Fibroblast of skin of scalp (primary cell): ENCODE measurements at places on chromosomes 5 and 9.

DNA sequence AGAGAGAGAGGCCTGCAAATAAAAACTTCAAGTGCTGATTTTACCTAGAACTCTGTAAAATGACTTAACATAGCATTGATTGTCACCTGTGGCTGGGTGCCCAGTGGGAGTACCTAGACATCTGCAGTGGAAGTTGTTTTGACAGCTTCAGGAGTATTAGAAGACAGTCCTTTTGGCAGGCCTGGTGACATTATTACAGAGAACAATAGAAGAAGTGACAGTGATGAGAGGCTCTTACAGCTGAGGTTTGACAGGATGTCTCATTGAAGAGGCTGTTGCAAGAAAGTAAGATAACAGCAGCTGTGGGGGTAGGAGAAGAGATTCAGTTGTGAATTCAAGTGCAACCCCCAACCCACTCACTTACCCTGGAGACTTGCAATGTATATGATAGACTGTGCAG is 27.9 kb upstream of the MUSK start:
- DNase-seq = no peak

GRCh38 chr9:103669296-103669695 is 424.8 kb upstream of the SMC2 start:
- no peak for DNase-seq

DNA sequence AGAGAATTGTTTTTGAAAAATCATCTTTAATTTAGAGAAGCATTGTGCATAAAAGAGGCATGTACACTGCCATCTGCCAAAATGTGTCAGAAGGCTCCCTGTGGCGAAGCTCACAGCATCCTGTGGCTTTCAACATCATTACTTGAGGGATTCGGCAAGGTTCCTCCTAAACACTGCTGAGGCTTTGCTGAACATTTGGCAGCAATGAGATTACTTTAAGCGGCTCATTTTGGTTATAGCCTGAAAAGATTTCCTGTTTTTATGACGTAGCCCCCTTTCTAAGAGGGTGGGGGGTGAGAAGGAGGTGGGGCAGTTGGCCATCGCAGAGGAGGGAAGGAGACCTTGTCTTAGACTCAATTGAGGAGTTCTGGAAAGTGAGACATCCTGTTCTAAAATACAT is 469.4 kb downstream of the RASEF start:
- peak; percentile 65 for DNase-seq

- DNase-seq = no peak
These were observed 176.1 kb upstream of the MVB12B start for GRCh38 chr9:126150411-126151030.

- no peak for DNase-seq
These were observed 58.0 kb downstream of the ADAMTS16 start for GRCh38 chr5:5198135-5198534.

DNA sequence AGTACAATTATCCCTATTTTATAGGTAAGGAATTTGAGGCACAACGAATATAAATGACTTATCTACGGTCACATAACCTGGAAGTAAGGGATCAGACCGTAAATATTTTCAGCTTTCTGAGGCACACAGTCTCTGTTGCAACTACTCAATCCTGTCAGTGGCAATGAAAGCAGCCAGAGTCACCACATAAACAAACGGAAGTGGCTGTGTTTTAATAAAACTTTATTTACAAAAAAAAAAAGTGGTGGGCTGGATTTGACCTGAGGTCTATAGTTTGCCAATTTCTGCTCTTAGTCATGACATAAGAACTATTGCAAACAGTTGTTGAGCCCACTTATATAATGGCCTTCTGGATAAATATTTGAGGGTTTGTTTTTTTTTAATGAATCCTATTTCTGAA is 29.6 kb downstream of the ZNF366 start:
- DNase-seq = peak; percentile 35

DNA sequence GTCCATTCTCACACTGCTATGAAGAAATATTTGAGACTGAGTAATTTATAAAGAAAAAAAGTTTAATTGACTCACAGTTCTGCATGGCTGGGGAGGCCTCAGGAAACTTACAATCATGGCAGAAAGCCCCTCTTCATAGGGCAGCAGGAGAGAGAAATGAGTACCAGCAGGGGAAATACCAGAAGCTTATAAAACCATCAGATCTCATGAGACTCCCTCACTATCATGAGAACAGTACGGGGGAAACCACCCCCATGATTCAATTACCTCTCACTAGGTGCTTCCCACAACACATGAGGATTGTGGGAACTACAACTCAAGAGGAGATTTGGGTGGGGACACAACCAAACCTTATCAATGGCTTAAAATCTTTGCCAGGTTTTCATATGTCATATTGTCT is 20.3 kb upstream of the TENT4A start:
- DNase-seq = no peak

DNA sequence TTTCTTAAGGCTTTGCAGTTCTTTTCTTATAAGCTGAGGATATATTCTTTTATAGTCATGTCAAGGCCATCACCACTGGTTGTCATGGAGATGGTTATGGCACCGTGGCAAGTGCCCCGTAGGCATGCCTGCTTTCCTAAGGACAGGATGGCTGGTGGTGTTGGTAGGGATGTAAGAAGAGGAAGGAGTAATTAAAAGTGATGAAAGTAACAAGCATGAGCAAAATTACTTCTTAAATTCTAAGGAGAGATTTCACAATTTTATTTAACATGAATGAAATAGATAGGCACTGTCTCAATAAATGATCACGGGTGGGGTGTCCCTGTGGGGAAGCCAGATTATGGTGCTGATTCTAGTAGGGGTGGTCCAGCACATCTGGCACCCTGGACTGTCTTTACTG is 290.2 kb upstream of the KLF4 start:
- no peak for DNase-seq

DNA sequence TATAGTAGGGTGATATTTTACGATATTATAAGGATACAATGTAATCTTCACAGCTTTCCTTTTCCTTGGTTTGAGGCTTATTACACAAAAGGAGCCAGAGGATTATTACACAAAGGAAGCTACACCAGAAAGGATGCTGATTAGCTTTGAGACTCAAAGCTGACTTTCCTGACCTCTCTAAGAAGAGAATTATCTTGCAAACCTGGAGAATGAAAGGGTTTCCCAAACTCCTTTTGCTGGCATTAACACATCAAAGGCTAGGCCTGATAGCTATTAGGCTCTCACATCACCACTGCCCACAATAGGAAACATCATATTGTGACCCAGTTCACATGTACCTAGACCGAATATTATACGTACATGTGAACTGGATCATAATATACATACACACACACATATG is 34.2 kb upstream of the CHD1 start:
- no peak for DNase-seq

- DNase-seq = peak; percentile 27
These were observed 444.0 kb upstream of the ZNF608 start for GRCh38 chr5:125190232-125191087.

GRCh38 chr9:90909225-90909624 is 107.6 kb downstream of the SYK start:
- no peak for DNase-seq

- no peak for DNase-seq
These were observed 41.4 kb upstream of the FAT2 start for GRCh38 chr5:151632524-151632923.

GRCh38 chr9:83722726-83723495 is 15.2 kb upstream of the UBQLN1 start:
- DNase-seq = no peak

- DNase-seq = peak; percentile 21
These were observed 3.1 kb upstream of the DMAC1 start for GRCh38 chr9:7802666-7803065.

DNA sequence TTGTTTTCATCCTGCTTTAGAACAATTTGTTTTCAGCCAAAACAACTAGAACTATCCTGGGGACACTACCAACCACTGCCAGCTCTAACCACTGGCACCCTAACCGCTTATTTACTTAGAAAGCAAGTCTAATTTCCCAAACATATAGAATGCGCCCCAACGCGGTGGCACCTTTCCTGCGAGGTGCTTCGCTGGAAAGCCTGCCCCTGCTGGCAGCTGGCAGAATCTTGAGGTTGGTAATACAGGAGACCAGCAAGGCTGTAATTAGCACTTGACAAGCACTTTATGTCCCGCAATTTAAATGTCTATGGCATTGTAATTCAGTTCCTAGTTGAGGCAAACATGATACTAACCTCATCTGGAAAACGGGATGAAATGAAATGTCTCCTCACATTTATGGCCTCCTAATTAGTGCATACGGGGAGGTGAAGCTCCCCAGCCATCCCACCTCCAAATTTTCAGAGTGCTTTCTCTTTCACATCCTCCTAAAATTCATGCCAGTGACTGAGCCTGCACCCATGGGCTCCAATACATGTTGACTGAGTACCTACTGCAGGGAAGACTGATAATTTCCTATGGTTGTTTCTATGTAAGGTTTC is 30.4 kb downstream of the GABBR2 start:
- no peak for DNase-seq

GRCh38 chr5:31916327-31916726 is 257.8 kb downstream of the GOLPH3 start:
- no peak for DNase-seq

- DNase-seq = peak; percentile 15
These were observed 689 bp downstream of the CNTRL start for GRCh38 chr9:121075251-121076036.

- DNase-seq = no peak
These were observed 38.8 kb upstream of the BOD1 start for GRCh38 chr5:173655196-173655797.

DNA sequence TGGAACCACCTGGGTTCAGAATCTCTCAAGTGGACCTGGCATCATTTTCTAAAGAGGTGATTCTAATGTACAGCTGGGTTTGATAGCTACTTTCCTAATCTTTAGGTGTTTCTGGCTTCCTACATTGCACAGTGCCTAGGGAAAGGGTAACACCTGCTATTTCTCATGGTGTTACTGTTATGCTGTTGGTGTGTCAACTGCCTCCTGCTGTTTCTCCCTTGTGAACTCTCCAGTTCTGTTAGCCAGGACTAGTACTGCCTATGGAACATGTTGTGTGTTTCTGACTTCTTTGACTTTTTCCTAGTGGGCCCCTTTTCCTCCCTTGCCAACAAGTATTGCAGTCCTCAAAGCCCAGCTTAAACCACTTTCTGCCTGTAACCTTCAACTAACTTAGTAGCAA is 5.5 kb downstream of the ARHGEF28 start:
- DNase-seq = no peak

- peak; percentile 32 for DNase-seq
These were observed 977 bp downstream of the MGAT4B start for GRCh38 chr5:179805529-179806249.

- peak; percentile 15 for DNase-seq
These were observed 2.7 kb upstream of the PURA start for GRCh38 chr5:140111011-140111858.
